ENCODE measurements at places on chromosomes 12 and 14.

DNA sequence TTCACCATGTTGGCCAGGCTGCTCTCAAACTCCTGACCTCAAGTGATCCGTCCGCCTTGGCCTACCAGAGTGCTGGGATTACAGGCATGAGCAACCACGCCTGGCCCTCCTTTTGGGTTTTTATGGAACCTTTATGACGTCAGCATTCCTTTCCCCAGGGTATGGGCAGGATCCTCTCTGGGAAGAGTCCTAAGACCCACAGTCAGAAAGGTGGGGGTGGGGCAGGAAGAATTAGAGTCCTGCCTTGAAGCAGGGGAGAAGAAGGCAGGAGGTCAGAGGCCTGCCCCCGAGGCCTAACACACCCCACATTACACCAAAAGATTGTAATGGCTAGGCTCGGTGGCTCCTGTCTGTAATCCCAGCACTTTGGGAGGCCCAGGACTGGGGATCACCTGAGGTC is 30.8 kb upstream of the CDK17 start:
- peak; percentile 60 for DNase-seq

DNA sequence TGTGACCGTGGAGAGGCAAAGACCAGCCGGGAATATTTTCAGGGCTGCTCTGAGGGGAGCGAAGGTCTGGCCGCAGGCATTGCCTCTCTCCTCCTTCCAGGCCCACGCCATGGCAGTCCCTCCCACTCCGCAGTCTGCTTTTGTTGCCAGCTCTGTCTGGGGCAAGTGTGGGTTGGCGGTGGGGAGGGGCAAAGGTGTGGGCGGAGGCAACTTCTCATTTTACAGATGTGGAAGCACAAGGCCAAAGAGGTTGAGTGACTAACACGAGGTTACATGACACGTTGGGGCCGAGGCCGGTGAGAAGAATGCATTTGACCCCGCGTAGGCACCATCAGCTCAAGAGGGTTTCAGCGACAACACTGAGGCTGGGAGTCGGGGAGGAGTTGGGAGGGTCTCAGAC is 6.1 kb upstream of the FAIM2 start:
- peak; percentile 27 for DNase-seq

DNA sequence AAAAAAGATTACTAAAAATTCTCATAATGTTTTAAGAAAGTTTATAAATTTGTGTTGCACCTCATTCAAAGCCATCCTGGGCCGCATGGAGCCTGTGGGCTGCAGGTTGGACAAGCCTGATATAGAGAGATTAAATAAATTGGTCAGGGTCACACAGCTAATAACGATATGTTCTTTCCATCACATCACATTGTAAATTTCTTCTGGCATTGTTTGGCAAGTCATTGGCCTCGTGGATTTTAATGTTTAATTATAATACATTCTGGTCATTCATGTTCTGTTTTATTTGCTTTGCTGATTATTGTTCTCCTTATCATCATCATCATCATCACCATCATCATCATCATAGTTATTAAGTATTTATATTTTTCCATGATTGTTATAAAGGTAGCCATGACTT is 157.3 kb downstream of the DIO2 start:
- no peak for DNase-seq

DNA sequence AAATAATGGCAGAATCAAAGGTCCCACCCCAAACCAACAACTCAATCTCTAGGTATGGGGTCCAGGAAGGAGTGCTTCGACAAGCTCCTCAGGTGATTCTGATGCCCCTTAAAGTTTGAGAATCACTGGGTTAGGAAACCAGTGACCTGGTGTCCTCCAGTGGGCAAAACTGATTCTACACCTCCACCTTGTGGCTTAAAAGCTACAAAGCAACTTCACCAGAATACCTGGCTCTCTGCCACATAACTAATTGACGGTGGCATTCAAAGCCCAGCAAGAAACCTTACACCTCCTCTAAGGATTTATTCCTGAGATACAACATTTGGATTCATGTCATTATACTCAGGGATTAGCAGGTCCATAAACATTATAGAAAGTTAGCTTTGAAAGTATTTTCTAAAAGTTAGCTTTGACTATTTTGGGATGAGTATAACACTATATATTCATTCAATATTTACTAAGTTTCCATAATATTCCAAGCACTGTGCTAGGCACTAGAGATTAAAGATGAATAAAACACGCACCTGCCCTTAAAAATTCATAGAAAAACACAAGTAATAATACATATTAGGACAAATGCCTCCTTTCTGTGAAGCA is 45.4 kb downstream of the DCAF5 start:
- DNase-seq = peak; percentile 50

DNA sequence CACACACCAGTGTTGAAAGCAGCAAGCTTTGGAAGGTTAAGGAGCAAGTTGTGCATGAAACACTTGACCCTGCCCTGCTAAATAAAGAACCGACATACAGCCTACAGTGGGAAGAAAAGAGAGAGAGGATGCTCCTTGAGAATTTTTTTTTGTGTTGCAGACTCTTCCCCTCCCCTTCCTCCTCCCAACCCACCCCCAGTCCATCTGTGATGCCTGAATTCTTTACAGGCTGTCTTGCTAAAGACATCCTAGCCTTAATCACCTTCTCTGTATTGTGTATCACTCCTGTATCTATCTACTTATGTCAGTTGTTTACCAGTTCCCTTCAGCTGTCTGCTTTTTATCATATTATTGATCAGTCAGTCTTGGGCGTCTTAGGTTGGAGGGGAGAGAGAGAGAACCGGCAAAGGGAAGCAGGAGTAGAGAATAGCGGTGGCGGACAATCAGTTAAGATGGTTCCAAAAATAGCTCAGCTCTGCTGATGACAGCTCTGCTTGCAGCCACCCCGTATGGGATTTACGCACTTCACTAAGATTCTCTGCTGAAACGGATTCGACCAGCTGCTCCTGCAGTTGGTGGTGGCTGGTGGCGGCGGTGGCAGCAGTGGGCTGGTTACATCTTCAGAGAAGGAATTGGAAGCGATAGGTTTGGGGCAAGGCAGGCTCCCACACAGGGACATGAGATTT is 664.7 kb downstream of the NRXN3 start:
- DNase-seq = no peak

GRCh38 chr12:14607568-14607967 is 39.9 kb upstream of the PLBD1 start:
- no peak for DNase-seq

DNA sequence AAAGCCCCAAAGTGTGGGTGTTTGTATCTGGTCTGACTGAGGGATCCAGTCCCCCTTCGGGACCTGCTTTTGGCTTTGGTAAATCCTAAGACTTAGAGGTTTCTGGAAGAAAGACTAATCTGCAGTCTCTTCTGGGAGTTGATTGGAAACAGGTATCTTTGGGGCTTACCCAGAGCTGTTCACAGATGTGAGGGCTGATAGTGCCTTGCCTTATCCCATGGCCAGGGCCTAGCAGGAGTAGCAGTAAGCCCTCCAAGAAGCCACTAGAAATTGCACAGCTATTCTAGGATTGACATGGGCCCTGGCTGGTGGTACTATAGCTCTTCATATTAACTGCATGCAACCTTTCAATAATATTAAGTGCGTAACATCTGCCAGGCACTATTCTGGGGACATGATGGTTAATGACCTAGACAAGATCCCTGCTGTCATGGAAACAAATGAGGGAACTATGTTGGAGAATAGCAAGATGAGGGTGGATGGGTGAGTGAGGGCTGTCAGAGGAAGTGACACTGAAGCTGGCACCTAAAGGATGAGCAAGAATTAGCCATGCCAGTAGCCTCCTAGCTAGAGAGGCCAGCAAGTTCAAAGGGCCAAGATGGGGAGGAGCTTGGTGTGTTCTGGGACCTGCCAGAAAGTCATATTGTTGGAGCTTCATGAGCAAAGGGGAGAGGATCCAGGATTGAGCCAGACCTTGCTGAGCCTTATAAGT is 71.7 kb downstream of the CRADD start:
- no peak for DNase-seq

DNA sequence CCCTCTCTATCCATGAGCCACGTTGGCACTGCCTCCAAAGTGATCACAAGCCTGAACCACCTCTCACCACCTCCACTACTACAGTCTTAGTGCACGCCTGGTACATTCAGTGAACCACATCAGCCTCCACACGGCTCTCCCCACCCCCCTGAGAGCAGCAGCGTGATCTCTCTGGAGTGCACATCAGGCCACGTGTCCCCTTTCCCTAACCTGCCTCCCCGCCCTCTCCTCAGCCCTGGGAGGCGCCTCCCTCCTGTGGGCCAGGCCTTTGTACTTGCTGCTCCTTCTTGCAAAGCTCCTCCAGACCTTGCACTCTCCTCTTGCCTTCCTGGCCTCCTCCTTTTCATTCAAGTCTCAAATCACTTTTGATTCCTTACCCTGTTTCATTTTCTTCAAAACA is 49.8 kb downstream of the SLC6A12 start:
- DNase-seq = no peak

DNA sequence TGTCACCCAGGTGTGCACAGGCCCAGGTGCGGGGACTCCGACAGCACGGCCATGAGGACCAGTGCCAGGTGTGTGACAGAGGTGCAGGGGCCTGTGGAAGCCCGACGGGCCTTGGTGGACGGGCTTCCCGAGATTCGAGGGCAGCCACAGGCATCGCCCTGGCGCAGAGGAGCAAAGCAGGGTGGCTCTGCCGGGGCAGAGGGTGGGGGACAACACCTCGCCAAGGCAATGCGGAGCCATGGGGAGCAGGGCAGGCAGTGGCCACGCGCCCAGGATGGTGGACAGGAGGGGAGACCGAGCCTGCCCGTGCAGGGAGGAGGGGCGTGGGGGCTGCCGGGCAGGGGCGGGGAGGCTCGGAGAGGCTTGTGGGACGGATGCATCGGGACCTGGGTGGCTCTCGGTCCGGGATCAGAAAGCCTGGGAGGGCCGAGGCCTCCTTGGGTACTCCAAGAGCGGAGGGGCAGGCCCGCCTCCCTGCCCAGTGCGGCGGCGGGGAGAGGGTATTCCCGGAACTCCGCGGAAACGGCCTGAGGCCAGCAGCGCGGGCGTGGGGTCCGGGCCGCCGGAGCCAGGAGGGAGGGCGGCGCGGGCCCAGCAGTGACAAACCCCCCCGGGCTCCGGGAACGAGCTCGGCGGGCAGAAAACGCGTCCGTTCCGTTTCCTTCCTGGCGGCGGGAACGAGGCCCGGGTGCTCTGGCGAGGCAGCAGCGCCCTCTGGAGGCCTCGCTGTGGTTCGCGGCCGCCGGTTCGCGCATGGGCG is 1.6 kb downstream of the TMEM121 start:
- DNase-seq = peak; percentile 83

- no peak for DNase-seq
Observed at GRCh38 chr14:34569750-34570149, 30.2 kb upstream of the EAPP start.

- DNase-seq = no peak
Observed at GRCh38 chr14:74848768-74849167, 27.2 kb downstream of the PROX2 start.

DNA sequence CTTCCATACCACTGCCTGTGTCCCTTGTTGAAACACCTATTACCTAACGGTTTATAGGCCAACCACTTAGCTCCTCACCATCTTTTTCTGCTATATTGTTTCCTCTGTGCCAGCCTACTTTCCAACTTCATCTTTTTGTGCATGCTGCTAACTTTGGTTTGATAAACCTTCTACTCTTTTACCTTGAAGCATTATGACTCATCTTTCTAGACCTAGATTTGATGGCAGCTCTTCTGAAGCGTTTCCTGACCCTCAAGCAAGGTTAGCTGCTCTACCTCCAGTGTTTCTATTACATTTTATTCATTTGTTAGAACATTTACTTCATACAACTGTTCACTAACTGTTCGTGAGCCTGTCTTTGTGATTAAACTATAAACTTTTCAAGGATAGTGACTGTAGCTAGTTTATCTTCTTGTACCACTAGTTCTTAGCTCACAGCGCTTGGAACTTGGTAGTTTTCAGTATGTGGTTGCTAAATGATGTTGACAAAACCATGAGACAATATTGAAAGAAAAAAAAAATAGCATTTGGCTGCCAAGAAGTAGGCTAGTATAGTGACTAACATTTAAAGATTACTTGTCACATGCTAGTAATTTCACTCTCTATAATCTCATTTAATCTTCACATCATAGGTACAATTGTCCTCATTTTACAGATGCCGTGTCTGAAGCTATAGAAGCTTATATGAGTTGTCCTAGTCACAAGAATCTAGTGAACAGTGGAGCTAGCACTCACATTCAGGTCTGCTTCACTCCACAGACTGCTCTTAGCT is 79.5 kb downstream of the APAF1 start:
- no peak for DNase-seq

GRCh38 chr12:49375406-49375805 is 8.1 kb downstream of the SPATS2 start:
- DNase-seq = no peak

- no peak for DNase-seq
Observed at GRCh38 chr12:113087193-113087592, 30.7 kb downstream of the DTX1 start.

DNA sequence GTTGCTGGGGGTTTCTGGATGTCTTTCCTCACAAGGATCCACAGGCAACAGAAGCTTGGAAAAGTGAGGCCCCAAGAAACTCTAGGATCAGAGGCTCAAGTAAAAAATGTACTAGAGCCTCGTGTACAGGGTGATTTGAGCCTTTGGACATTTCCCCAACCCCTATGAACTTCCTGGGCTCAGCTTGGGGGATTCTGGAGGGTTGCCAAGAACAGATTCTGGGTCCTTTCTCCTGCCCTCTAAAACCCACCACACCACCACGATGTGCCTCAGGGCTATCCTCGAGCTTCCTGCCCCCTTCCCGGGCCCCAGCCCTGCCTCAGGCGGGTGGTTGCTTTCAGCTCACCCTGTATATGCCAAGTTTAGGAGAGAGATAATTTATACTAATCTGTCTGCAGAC is 583 bp downstream of the FAM186B start:
- DNase-seq = no peak

DNA sequence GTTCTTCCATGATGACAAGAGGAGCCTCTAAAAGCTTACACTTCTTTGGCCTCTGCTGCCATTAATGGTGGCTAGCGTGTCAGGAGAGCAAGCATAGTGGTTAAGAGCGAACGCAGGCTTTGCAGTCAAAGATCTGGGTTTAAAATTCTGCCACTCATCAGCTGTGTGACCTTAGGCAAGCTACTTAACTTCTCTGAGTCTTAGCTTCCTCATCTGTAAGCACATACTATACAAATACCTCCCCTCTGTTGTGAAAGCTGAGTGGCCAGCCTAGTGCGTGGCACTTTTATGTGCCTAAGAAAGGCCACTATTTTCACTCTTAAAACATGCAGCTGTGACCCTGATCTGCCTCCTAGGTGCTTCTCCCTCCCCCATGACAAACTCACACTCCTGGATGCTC is 11.6 kb downstream of the APPL2 start:
- DNase-seq = no peak

- no peak for DNase-seq
Observed at GRCh38 chr14:92507174-92507768, 6.3 kb upstream of the RIN3 start.

DNA sequence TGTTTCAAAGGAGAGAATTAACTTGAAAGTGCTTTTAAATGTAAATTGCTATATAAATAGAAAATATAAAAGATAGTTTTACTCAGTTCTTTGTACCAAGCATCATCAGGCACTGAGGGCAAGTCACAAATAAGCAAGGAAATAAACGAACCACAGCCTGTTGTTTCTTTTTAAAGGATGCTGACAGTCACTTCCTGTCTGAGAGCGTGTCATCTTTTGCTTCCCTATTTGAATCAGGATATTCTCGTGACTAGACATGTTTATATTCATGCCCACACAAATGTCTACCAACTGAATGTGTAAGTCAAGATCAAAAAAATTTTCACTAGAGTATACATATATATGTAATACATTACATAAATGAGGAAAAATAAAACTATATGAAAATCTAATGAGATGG is 31.4 kb upstream of the SLC2A13 start:
- no peak for DNase-seq

- no peak for DNase-seq
Observed at GRCh38 chr14:77246784-77247183, 24.2 kb downstream of the NGB start.

- DNase-seq = no peak
Observed at GRCh38 chr12:124694250-124694649, 126.8 kb upstream of the NCOR2 start.
